ENCODE measurements at places on chromosomes 2 and 18.

GRCh38 chr18:35174745-35175144 lies 66.1 kb upstream of the ZNF397 start:
- DNase-seq: no peak

GRCh38 chr2:120951693-120952092 lies 216.0 kb downstream of the GLI2 start:
- DNase-seq: no peak

GRCh38 chr2:58341047-58341446 lies 99.9 kb upstream of the FANCL start:
- DNase-seq: no peak

- no peak for DNase-seq
Observed at GRCh38 chr2:175175896-175176295, 5.6 kb downstream of the ATP5MC3 start.

DNA sequence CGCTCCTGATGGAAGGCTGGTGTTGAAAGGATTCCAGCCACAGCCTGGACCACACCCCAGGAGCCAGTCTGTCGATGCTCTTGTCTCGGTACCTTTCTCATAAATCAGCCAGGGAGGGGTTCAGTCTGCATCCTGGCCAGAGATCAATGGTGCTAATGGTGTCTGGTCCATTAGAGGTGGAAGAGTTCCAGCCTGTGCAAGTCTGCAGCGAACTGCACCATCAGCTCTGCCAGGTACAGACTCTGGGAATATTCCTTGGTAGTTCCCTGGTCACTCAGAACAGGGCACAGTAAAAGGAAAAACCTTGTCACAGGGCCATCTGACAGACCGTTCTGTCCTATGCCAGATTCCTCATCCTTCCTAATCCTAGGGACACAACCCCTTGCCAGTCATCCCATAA lies 164.3 kb downstream of the MTCL1 start:
- no peak for DNase-seq

DNA sequence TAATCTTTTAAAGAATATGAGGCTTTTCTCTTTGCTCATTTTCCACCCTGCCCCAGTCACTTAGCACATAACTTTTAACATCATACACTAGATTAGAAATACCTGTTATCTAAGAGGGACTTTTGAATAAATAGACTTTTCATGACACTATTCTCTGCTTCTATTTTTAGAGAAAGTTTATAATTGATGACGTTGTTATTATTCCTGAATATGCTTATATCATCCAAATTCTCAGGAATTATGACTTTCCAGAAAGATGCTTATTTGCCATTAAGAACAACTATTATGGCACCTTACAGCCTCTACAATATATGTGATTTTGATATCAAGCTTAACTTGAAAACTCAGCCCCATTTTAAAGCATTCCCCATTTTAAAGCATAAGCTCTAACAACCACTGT lies 11.4 kb downstream of the TMEFF2 start:
- no peak for DNase-seq

GRCh38 chr2:86301711-86302202 lies 35.7 kb downstream of the REEP1 start:
- DNase-seq: no peak

GRCh38 chr2:206112846-206113547 lies 27.0 kb upstream of the INO80D start:
- DNase-seq: no peak

GRCh38 chr18:79393181-79393634 lies 2.5 kb upstream of the NFATC1 start:
- DNase-seq: no peak

- no peak for DNase-seq
Observed at GRCh38 chr2:29059624-29060023, 14.7 kb downstream of the PCARE start.

DNA sequence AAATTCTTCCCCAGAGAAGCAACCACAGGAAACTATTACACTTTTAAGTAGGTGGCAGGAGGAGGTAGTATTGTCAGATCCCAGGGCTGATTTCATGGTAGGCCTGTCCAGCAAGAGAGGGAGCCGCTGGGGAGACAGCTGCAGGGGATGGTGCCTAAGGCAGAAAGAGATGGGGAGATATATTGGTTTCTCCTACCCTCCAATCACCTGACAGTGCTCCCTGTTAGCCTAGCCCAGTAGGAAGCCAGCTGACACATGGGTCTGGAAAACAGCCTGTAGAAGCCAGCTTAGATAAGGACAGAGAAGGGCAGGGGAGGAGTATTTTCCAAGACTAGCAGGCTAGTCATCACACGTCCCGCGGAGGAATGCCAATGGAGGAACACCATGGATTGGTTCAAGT lies 8.2 kb upstream of the SPOPL start:
- DNase-seq: no peak

DNA sequence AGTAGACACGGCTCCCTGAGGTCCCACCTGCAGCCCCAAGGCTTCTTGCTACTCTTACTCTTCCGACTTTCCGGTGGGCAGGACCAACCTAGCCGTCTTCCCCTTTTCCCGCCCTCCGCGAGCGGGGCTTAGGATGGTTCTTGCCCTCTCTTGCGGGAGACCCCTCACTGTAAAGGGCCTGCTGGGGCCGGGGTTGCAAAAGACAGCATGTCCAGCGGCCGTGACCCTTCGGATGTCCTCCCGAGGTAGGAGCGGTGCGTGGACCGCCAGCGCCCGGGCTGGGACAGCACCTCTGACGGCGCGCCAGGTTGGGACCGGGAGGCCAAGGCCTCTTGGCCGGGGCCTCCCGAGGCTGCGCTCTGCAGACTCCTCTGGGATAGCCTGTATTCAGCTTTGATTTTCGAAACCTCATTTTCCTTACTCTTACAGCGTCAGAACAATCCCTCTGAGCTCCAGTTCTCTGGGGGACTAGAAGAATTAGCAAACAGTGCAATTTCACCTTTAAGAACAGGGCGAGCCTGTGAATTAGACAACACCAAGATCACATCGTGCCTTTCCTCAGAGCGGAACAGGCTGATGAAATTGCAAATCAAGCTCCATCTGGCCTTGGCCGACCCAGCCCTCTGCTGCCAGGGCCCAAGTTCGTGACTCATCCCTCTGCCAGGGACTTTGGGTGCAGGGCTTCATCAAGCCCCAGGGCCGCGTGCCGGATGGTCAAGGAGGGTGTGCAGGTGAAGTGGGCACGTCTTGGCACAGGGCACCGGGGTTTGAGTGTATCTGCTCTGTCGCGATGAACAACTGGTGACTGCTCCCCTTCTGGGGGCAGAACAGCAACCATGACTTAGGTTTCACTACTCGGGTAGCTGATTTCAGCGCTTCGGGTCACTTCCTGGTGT lies 777 bp downstream of the MOCOS start:
- no peak for DNase-seq

GRCh38 chr2:45166229-45166890 lies 157.1 kb upstream of the SIX2 start:
- no peak for DNase-seq

DNA sequence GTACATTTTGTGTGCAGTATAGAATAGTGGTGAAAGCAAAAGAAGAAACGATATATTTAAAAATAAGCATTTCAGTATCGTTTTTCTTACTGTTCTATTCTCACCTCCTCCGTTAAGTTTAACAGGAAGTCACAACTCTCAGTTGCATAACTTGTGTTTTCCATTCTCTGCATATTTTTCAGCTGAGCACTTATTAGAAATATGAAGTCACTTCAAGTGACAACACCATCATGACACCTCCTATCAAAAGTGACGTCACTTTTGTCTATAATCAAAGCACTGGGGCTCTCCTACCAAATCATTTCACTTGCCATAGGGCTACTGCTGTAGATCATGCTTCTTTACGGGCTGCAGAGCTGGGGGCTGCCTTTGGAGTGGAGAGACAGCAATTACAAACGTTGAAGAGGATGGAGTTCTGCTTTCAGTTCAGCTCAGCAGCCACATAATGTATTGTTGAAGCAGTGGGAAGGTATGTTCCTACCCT lies 36.3 kb downstream of the STAT4 start:
- DNase-seq: no peak

GRCh38 chr2:229920011-229920641 lies 1.7 kb downstream of the TRIP12 start:
- DNase-seq: no peak

GRCh38 chr2:2123238-2123637 lies 207.8 kb downstream of the MYT1L start:
- DNase-seq: no peak

DNA sequence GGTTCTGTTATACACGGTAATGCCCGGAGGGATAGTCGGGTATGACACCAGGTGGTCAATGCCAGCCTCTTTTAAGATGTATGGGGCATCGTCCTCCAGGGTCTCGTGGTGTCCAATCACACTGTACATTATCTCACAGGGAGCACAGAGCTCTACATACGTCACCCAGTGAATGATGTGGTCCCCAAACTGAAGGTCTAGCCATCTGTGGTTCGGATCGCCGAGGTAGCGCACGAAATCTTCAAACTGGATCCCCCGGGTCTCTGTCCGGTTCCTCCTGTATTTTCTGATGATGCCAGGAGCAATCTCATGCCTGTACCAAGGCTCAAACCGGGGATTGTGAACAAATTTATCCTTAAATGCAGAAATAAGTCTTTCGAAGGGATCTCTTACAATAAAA lies 24.1 kb downstream of the CHST10 start:
- no peak for DNase-seq

GRCh38 chr2:230881840-230882239 lies 17.1 kb downstream of the ITM2C start:
- DNase-seq: no peak

DNA sequence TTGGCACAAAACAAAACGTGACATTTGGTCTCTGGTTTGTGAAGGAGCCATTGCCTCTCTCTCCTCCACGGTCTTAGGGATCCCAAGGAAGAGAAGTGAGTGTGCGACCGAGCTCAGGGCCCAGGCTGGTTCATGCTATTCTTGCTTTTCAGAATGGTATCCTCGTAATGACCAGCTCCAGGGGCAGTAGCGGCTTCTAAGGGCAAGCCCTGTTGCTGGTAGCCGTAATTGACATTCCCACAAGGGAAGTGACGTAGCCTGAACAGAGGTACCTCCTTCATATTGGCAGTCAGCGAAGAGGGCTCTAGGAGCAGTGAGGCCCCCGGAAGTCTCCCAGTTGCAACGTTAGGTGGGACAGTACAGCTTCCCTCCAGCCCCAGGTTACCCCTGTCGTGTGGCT lies 77.9 kb downstream of the CLIP4 start:
- no peak for DNase-seq

- DNase-seq: no peak
Observed at GRCh38 chr18:4060427-4061281, 394.5 kb downstream of the DLGAP1 start.

DNA sequence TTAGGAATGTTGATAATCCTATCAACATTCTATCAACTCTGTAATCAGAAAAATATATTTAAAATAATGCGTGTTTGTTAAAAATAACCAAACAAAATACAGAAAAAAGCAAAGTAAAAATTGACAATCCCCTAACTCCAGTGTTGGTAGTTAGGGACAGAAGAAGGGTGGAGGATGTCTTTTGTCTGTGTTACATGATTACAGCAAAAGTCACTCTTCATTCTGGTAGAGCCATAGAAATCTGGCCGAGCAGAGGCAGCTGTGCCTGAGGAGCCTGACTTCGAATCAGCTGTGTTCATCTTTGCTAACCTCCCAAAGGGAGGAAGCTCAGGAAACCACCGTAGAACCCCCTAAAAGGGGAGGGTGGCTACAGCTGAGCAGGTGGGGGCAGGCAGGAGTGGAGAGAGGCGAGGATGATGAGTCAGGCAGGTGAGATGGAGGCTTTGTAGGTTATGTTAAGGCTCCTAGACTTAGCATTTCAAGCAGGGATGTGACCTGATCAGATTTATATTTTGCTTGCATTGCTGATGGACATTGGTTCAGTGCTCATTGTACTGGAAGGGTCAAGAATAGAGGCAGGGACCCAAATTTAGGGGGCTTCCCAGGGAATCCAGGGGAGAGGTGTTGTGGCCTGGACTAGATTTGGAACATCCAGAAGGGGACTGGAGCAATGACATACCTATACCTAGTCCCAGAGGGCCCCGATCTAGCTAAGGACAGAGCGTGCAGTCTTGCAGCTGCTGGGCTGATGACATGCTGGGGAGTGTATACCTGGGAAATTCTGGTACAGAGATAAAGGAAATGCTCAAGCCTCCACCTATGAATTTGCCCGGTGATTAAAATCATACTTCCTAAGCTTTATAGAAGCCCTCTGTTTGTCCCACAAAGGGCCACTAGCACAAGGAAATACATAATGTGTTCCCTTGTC lies 95.7 kb downstream of the NEDD4L start:
- DNase-seq: no peak

- DNase-seq: no peak
Observed at GRCh38 chr2:178513876-178514275, 33.6 kb downstream of the PLEKHA3 start.

DNA sequence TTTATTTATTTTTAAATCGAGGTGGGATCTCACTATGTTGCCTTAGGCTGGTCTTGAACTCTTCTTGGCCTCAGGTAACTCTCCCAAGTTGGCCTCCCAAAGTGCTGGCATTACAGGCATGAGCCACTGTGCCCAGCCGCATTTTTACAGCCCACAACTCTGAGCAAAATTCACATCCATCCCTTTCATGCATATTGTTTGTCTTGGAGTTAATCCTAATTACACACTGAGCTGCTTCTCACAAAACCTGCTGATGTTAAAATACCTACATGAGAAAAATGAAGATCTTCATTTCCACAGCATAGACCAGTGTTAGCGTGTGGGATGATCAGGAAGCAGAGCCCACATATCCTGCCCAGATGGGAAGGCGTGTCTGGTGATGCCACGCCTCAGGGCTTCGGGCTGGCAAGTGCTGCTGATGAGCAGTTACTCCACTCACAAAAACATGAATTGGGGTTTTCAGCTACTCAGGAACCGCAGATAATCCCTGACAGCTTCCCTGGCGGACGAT lies 14.6 kb downstream of the ITGB1BP1 start:
- no peak for DNase-seq

DNA sequence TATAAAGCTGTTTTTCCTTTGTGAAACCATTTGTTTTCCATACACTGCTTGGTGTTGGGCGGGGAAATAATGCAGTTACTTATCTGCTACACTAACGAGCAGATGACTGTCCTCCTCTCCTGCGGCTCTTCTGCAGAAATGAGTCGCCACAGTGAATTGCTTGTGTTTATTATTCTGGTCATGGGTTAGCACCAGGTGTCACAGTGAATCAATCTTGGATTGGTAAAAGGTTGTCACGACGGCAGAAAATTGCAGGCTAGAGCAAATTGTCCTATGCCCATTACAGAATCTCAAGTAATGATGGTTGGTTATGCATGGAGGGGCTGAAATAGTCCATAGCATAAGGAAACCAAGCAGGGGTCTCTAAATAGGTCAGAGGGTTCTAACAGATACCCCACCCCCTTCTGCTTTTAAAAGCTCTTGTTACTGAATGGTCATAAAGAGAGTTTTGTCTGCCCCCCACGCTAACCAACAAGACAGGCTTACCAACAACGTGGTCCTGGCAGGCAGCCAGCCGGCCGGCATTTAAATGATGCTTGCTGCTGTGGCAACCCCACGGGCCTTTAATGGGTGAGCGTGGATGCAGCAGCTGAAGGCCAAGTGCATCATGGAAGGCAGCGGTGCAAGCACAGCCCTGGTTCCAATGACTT lies 29.5 kb downstream of the RAB31 start:
- DNase-seq: no peak

GRCh38 chr2:68418419-68418818 lies 48.7 kb downstream of the FBXO48 start:
- no peak for DNase-seq

Measured in stimulated activated CD4-positive, alpha-beta T cell treated with anti-CD3 and anti-CD28 coated beads, Interleukin-15, amount 100 ng/mL, for 1 hour (primary cell).